ENCODE measurements at places on chromosomes 12 and 14.

- no peak for DNase-seq
Observed at GRCh38 chr14:21257394-21257909, 11.8 kb downstream of the HNRNPC start.

DNA sequence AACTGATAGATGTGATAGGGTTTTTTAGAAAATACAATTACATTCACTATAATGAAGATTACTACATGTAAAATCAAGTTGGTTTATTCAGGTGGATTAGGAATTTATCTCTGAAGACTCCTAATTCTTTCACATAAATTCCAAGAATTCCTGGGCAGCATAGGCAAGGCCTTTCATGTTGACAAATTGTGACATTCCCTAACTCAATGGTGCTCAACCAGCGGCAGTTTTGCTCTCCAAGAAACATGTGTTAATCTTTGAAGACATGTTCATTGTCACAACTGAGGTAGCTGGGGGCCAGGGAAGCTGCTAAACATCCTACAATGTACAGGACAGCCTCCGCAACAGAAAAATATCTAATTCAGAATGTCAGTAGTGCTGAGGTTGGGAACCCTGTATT is 46.3 kb downstream of the PTPRQ start:
- DNase-seq, result no peak

DNA sequence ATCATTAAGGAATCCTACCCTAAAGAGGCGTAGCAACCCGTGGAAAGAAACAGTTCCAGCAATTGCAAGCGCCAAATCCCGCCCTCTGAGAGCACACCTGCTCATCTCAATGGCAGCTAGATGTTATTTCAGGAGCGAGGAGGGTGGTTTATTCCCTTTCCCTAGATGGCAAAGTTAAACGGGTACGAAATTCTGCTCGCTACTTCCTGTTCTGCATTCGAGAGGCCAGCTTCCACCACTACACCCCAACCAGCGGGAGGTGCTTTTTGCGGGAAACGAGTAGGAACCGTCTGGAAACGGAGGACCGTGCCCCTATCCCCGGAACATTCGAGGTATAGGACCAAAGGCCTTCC is 536 bp downstream of the VPS29 start:
- no peak for DNase-seq

- DNase-seq, result peak; percentile 81
Observed at GRCh38 chr14:72516936-72517700, 376.8 kb downstream of the DPF3 start.

GRCh38 chr14:23494223-23494622 is 24.7 kb downstream of the NGDN start:
- no peak for DNase-seq

DNA sequence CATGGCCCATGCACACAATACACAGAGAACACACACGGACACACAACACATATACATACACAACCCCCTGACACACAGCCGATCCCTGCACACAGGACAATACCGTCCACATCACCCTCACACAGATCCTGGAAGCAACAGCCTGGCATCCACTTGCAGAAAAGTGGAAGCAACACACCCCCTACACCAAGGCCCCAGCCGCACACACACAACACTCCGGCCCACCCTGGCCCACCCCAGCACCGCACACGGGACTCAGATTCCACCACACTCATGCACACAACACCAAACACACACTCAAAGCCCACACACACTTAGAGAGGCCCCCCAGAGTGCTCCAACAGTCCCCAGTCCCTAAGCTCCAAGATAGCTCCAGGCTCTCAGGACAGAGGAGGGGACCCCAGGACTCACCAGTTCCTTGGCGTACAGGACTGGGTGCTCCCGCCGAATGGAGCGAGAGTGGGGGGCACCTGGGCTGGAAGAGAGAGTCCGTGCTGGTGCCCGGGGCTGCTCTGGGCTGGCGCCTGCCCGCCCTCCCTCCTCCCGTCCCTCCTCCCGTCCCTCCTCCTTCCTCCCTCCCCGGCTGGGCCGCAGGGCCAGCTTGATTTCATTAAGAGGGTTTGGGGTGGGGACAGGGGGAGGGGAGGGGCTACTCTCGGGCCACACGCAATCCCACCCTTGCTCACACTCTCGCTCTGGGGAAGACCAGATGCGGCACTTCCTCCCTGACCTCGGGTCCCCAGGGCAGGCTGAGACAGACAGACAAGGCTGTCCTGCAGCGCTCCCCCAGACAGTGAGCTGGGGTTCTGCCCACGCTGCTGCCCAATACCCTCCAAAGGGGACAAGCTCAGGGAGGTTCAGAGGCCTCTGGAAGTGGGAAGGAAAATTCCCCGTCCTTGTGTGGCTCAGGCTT is at the start of gene TMEM119:
TSS of gene TMEM119 (minus strand) at position 526 of the 913 bp plus-strand sequence. CDS start 5,701 bp downstream, outside the sequence.
- DNase-seq, result no peak

DNA sequence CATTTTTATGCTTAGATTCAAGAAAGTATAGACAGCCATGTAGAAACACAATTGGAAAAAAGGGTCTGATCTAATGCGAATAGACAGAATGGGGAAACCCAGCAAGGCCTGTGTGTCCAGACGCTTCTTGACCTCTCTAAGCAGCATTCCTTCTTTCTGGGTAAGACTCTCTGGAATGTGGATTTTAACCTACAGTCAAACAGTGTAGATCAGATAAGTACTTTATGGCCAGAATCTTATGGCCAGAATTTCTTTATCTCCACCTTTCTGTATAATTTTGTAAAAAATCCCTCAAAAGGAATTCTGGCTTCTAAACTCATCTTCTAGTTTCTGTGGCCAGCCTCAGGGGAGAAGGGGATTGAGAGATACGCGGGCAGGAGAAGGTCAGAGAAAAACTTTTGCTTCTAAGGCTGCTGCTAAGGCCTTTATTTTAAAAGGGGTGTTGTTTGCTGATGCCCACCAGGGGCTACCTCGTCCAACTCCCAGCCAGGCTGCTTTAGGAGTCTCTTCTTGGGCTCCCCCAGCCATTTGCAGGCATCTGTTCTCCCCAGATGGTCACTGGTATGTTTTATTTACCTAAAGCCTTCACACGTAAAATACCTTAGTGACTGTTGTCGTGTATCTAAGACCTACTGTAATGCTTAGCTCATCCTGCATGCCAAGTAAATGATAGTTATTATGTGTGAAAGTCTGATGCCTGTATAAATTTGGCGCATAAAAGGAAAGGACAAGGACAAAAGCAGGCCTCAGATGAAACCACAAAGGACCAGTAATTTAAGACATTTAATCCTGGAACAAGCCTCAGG is 68.4 kb downstream of the ANO6 start:
- no peak for DNase-seq

DNA sequence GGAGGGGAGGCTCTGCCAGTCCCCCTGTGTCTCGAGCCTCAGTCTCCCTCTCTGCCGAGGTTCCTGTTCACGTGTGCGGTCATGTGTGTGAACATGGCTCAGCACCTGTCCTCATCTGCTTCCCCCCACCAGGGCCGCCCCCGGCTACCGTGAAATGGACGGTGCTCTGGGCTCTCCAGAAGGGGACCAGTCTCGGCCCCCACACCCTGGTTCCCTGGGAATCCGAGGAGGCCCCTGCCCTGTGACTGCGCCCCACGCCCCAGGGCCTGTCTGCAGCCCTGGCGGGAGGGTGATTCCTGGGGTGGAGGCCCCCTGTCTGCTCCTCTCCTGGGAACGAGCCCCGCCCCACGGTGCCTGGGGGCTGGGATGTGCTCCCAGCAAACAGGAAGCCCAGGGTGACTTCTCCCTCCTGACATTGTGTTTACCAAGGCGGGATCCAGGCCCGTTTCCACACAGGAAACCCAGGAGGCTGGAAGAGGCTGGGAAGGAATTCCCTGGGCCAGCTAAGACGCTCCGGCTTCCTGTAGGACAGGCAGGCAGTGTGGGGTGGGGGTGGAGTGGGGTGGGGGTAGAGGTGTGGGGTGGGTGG is 46.6 kb downstream of the KIF26A start:
- DNase-seq, result no peak

GRCh38 chr12:3002646-3003045 is 43.4 kb downstream of the TEAD4 start:
- no peak for DNase-seq

DNA sequence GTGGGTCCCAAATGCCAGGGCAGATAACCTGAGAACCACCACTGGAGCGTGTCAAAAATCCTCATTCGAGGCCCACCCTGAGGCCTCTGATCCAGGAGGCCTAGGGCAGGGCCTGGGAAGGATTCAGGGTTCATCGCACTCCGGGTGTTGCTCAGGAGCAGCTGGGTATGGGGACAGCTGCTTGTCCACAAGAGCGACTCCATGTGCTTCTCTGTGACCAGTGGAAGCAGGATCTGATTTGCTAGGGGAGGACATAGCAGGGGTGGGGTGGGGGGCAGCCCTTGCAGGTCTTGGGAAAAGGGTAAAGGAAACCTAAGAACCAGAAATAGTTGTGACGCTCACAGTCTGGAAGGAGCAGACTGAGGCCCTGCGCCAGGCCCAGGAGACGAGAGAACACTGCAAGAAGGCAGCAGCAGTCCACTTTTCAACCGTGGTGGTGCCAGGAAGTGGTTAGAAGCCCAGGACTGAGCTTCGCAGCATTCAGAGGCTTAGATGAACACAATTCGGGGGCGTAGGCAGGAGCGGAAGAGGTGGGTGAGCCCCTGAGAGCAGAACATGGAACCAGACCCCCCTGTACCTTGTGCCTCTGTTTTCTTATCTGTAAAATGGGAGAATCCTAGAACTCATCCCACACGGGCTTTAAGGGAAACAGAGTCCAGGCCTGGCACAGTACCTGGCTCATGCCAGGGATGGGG is 33.7 kb downstream of the ITPK1 start:
- DNase-seq, result no peak

- DNase-seq, result no peak
Observed at GRCh38 chr12:27971121-27971489, 1.4 kb downstream of the PTHLH start.

DNA sequence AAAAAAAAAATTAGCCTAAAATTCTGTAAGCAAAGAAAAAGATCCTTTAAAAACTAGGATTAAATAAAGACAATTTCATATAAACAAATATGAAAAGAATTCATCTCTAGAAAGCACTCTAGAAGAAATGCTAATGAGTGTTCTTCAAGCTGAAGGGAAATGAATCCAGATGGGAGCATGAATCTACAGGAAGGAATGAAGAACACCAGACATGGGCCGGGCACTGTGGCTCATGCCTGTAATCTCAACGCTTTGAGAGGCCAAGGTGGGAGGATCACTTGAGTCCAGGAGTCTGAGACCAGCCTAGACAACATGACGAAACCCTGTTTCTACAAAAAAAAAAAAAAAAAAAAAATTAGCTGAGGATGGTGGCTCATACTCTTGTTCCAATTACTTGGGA is 297.2 kb downstream of the FBXL14 start:
- no peak for DNase-seq

GRCh38 chr14:75449696-75450095 is 21.9 kb downstream of the JDP2 start:
- DNase-seq, result no peak

GRCh38 chr12:51884676-51885229 is 3.1 kb upstream of the ANKRD33 start:
- no peak for DNase-seq

DNA sequence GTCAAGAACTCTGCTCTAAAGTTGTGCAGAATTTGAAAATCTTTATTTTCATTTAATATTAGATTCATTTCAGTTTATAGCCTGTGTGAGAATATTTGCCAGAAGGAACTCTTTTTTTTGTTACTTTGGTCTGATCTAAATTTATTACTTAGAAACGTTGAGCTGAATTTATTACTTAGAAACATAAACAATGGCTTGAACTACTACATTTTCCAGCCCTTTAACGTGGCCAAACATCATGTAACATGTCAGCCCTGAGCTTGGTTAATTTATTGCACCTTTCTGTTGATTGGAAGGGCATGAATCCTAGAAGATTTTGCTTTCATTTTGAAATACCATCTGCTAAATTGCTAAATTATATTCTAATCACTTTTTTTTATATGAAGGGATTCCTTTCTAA is 241.4 kb downstream of the TMEM117 start:
- no peak for DNase-seq

DNA sequence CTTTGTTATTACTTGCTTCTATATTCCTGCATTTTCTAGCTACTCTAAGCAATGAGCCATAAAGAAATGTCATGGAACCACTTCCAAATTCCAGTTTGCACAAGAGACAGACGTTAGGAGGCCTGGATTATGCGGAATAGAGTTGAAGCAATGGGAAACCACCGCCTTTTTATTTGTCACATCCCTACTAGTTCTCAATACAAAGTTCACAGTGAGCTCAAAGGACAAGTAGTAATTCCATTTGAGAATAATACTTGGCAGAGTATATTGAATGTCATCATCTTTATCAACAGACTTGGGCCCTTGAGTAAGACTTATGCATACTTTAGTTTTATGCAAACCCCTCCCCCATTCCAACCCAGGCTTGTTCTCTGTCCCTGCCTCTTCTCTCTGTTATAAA is 3.7 kb upstream of the SLC15A5 start:
- DNase-seq, result no peak

DNA sequence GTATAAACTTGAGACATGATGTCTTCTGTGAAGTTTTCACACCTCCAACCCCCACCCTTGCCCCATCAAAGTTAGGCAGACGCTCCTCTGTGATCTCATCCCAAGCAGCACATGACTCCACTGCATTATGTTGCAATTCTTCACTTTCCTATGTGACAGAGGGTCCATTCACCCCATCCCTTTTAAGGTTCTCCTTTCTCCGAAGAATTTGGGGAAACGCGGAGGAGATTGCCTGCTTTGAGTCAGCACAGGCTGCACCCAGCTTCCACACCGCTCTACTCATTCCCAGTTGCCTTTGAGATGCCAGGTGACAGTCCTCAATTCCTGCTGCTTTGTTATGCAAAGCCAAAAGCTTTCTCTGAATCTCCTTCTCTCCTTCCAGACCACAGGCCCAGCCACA is 61.8 kb downstream of the PHLDA1 start:
- no peak for DNase-seq

GRCh38 chr14:51680031-51680430 is 28.3 kb downstream of the FRMD6 start:
- DNase-seq, result no peak

- no peak for DNase-seq
Observed at GRCh38 chr14:91501951-91502930, 7.9 kb downstream of the PPP4R3A start.

DNA sequence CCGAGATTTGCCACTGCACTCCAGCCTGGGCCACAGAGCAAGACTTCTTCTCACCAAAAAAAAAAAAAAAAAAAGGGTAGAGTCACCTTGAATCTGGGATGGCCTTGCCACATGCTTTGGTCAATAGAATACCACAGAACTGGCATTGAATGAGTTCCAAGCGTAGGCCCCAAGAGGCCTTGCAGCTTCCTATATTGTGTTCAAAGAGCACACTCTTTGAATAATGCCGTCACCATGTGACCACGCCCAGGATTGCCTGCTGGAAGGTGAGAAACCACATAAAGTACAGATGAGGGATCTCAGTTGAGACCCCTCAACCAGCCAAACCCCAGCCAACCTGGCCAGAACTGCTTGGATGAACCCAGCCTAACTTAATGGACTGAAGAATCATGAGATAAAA is 239.2 kb upstream of the AMIGO2 start:
- no peak for DNase-seq

DNA sequence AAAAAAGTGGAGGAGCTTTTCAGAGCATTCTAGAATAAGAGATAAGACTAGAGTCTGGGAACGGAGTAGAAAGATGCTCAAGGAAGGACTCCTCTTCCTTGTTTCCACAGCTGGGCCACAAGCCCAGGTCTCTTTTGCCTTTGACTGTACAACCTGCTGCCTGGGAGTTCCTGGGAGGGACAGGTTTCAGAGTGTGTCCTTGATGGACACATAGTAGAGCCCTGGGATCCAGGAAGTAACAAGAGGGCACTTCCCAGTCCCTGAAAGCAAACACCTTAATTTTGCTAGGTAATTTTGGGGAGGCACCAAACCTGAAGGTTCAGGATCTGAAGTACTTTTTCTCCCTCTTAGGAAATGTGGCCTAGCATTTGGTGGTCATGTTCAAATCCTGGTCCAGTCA is 44.4 kb downstream of the CHST11 start:
- no peak for DNase-seq

GRCh38 chr12:2793561-2793960 is 1.2 kb upstream of the FKBP4 start:
- DNase-seq, result no peak

All from CD4-positive, alpha-beta T cell treated with Interleukin-15 for 4 hours (primary cell).